Spleen (tissue), 13 donors: ENCODE measurements at places on chromosomes 2 and 18. TPM values are rescaled to one million over a fixed set of nuclear protein-coding genes. Genes with fewer than 3 reads are reported as not detected.

Gene PTPRN
- not detected for total RNA-seq

Gene RAPH1
- total RNA-seq, result 118 TPM

Gene CRYGC
- not detected for total RNA-seq

Gene PSMA8
- total RNA-seq, result not detected

Gene CAPN13
- total RNA-seq, result not detected

Gene ERBB4
- total RNA-seq, result 1.4 TPM

Gene CDH2
- total RNA-seq, result 30.4 TPM

Gene HOXD12
- not detected for total RNA-seq

Gene DSG1
- not detected for total RNA-seq

Gene CRYGD
- not detected for total RNA-seq
